ENCODE measurements at places on chromosomes 16 and 17.

DNA sequence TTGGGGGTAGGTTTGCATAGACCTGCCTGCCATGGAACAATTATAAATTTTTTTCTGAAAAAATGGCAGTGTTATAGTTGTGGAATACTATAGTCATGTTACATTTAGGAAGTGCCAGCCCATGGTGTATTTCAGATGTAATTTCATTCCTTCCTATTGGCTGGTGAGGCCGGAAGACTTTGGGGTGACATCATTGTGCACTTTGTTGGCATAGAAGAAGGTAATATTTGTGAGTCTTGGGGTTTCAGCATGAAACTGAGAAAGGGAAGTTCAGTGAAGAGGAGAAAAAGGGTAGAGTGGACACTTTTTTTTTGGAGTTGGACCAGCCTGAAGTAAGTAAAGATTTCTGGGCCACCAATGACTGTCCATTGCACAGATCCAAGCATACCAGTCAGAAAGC, 16.0 kb upstream of the HEATR6 start:
- DNase-seq, result no peak

- peak; percentile 28 for DNase-seq
These were observed 24.4 kb downstream of the CNTNAP1 start for GRCh38 chr17:42706732-42707131.

- DNase-seq, result no peak
These were observed 29.0 kb downstream of the RNF213 start for GRCh38 chr17:80289616-80290015.

- no peak for DNase-seq
These were observed 37.9 kb downstream of the SOX8 start for GRCh38 chr16:1019231-1020090.

DNA sequence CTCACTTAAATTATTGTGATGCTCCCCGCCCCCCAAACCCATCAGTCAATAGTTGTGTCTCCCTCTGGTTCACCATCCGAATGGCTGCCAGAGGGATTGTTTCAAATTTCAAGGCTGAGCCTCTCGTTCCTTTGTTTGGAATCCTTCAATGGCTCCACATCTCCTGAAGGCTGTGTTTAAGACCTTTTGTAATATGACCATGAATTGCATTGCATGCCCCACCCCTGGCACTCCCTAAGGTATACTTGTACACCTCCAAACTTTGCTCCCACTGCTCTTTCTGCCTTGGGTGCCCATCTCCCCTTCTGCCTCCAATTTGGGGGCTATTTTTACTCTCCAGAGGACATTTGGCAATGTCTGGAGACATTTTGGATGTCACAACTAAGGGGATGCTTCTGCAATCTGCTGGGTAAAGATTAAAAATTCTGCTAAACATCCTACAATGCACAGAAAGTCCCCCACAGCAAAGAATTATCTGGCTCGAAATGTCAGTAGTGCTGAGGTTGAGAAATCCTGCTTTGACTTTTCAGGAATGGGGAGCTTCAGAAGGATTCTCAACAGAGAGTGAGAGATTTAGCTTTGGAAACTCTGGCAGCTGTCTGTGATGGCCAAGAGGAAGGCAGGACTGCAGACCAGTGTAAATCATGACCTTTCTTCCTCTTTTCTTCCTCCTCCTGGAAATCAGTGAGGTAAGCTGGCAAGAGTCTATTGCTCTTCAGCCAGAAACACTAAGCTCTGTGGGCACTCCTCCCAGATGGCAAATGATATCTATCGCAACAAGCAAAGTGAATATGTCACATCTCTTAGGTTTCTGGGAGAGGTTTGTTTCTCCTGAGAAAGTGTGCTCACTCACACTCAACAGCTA, 8.7 kb upstream of the IL4R start:
- no peak for DNase-seq

GRCh38 chr17:40530531-40530994, 29.1 kb upstream of the TNS4 start:
- no peak for DNase-seq

DNA sequence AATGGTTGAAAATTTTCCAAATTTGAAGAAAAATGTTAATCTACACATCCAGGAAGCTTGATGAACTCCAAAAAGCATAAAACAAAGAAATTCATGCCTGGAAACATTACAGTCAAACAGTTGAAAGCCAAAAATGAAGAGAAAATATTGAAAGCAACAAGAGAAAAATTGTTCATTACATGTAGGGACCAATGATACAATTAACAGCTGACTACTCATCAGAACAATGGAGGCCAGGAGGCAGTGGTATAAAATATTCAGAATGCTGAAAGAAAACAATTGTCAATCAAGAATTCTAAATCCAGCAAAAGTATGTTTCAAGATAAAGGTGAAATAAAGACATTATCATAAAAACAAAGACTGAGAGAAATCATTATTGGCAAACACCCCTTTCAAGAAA, 21.6 kb downstream of the RCVRN start:
- DNase-seq, result no peak

- no peak for DNase-seq
These were observed 31.0 kb upstream of the SMPD3 start for GRCh38 chr16:68479271-68479670.

- no peak for DNase-seq
These were observed 8.9 kb downstream of the METTL22 start for GRCh38 chr16:8630255-8630953.

DNA sequence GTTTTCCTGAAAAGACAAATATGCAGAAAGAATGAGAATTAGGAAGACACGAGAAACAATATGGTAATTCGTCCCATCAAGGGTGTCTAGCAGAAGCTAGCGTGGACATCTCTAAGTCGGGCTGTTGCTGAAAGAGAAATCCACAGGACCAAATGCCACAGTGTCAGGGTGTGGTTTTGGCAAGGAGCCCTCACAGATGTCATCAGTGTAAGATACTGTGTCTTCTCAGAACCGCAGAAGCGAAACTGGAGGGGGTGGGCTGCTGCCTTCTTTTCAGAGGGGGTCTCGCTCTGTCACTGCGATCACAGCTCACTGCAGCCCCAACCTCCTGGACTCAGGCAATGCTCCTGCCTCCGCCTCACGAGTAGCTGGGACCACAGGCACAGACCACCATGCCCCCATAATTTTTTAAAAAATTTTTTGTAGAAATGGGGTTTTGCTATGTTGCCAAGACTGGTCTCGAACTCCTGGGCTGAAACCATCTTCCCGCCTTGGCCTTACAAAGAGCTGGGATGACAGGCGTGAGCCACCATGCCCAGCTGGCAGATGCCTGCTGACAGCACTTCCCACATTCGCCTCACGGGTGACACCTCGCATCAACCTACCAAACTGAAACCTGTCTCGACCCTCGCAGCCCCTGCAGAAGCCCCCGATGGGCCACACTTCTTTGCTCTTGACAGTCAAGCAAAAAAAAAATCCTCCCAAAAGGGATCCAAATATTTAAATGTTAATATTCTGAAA, 26.2 kb downstream of the TRAP1 start:
- DNase-seq, result no peak

- DNase-seq, result no peak
These were observed 45.9 kb downstream of the MRTFB start for GRCh38 chr16:14117051-14117450.

- DNase-seq, result no peak
These were observed 23.1 kb downstream of the COPRS start for GRCh38 chr17:31835984-31836383.

DNA sequence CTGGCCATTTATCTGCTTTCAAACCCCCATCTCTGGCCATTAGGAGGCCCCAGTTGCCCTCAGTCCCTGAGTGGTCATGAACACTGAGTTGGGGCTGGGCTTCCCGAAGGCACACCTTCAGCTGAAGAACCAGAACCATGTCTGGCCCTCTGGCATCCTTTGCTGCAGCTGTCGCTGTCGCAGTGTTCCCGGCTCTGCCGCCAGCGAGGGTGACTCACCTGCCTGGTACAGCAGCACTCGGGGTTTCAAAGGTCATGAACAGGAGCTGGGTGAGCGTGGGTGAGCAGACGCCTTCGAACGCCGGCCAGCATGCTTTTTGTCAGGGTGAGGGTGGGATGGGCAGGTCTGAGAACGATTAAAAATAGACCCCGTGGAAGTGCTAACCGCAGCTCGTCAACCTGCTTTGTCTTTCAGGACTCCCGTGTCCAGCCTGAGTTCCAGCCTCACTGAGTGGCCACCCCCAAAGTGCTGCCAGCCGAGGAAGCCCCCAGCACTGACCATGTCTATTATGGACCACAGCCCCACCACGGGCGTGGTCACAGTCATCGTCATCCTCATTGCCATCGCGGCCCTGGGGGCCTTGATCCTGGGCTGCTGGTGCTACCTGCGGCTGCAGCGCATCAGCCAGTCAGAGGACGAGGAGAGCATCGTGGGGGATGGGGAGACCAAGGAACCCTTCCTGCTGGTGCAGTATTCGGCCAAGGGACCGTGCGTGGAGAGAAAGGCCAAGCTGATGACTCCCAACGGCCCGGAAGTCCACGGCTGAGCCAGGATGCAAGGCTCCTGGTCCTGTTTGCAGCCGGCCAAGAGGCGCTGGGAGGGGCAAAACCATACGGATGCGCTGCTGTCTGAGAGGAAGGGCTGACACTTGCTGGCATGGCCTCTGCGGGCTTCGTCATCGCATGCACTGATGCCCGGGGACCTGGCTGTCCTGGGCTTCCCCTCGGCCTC, 7.6 kb downstream of the SNN start:
- no peak for DNase-seq

DNA sequence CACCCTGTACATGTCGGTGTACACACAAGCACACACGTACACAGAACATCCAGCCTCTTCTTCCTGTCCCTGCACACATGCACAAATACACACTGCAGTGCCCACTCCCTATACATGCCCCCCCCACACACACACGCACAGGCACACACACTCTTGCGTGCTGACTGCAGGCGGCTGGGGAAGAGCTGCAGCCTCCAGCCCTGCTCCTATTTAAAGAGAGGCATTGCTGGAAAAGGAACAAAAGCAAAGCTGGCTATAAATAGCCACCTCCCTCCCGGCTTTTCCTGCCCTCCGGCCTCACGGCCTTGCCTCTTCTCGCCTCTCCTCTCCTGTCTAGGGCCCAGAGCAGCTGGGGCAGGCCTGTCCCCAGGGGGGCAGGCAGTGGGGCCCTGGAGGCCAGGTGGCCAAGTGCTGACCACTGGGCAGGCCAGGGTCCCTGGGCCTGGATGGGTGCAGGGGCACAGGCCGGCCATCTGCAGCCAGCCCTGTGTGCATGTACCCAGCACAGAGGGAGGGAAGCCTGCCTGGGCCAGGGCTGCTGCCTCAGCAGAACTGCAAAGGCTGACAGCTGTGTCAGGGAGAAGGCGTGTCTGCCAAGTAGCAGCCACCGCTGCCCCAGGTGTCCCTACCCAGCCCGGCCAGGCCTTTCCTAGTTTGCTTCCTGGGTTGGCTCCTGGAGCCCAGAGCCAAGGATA, 25.4 kb downstream of the RTN4RL1 start:
- DNase-seq, result no peak

GRCh38 chr17:6830383-6830986, 1.0 kb downstream of the TEKT1 start:
- DNase-seq, result no peak

DNA sequence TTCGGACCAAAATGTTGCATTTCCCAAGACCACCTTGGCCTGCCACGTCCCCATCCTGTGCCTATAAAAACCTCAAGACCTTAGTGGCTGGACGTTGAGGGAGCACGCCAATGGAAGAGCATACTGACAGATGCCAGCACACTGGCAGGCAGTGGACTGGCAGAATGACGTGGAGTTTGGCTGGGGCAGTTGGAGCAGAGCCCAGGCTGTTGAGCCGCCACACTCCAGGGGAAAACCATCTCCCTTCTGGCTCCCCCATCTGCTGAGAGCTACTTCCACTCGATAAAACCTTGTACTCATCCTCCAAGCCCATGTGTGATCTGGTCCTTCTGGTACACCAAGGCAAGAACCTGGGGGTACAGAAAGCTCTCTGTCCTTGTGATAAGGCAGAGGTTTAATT, 494.1 kb downstream of the CDH11 start:
- DNase-seq, result no peak

GRCh38 chr17:44898768-44899073, 524 bp downstream of the EFTUD2 start:
- no peak for DNase-seq

- no peak for DNase-seq
These were observed 44.1 kb upstream of the CA10 start for GRCh38 chr17:52202520-52203080.

DNA sequence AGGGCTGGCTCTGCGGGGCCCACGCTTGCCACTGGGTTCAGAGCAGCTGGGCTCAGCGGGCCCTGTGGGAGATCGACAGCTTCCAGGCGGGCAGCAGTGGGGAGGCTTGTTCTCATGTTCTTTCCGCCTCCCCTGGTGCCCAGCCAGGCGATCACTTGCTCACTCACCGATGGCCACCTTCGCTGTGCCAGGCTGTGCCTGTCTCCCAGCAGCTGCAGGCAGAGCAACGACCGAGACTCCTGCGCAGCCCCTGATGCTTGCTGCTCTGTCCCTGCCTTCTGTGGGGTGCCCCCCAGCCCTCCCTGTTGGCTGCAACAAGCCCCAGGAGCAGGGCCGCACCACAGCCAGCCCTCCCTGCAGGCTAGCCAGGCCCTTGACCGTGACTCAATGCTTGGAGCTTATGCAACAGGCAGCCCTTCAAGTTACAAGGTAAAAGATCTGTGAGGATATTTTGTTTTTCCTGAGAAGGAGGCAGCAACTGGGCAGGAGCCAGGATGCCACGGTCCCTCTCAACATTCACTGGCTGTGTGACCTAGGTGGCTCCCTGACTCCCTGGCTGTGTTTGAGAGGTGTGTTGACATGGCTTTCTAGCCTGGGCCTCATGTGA, 9.6 kb upstream of the SPNS2 start:
- DNase-seq, result no peak

DNA sequence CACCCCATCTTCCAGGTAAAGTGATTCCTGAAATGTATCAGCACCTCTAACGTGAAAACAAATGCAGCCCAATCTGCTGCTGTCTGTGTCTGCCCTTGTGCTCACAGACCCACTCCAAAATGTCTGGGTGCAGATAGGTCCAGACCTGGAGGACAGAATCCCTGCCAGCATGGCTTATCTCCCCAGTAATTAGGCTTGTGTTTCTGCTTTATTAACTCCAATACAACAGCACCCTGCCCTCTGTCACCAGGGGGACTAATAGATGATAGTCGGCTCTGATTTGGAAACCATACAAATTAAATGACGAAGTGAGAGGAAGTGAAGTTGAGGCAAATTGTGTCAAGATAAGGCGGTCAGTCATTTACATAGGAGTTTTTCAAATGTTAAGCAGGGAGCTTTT, 608.3 kb upstream of the SALL1 start:
- DNase-seq, result no peak

- no peak for DNase-seq
These were observed 10.5 kb downstream of the MAPT start for GRCh38 chr17:45904866-45905265.

DNA sequence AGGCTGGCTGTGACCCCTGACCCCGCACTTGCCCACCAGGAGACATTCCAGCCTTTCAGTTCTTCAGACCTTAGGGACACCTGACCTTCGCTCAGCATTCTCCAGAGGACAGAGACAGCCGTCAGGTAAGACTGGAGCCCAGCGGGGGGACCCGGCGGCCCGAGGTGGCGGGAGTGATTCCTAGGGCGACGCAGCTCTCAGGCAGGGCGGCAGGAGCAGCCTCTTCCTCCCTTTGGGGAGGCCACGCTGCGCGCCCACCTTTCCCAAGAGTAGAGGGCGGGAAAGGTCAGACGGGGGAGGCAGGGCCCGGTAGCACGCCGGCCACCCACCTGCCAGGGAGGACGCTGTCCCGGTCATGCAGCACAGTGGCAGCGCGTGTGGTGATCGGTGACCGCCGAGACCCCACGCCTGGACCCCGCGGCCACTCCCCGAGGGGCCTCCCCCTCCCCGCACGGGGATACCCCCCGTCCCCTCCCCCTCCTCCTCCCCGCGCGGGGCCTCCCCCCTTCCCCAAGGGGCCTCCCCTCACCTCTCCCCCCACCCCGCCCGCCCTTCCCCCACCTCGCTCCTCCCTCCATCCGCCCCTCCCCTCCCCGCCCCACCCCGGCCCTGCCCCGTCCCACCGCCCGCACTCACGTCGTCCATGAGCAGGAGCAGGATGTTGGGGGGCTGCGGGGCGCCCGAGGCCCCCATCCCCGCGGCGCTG, 472 bp downstream of the GALNS start:
- DNase-seq, result no peak

Data from activated T-helper 1 cell treated with anti-CD3 and anti-CD28 coated beads, Interleukin-2, amount 50 U/mL, for 16 hours (primary cell).